AML-193 (cell line): ENCODE measurements at places on chromosomes 2 and 18.

DNA sequence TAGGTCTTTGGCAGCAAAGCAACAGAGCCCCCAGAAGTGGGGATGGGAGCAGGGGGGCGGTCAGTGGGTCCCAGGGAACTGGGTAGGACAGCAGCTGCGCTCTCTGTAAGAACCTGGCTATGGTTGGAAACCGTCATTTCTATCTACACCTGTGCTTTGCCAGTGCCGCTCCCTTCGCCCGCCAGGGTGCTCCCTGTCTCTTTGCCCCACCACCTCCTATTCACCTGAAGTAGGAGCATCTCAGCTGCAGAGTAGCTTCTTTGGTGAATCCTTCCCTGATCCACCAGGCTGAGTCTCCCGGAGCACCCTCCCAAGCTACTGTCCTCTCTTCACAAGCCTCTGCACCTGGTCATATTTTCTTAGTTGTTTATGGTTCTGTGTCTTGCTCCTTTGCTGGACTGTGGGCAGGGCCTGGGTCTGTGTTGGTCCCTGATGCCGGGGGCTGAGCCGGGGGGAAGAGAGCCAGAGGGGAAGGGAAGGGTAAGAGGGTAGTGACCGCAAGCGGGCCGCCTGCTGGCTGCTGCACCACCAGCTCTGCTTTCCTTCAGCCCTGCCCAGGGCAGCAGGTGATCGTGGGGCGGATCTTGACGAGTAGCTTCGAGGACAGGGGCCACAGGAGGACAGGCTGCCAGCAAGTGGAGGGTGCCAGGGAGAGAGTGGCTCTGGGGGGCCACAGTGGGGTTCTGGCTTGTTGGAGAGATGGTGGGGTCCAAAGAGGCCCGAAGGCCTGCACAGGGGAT is 45.2 kb downstream of the INPP5D start:
- DNase-seq: no peak

GRCh38 chr2:17616405-17616804 is 75.9 kb downstream of the VSNL1 start:
- no peak for DNase-seq

- DNase-seq: no peak
These were observed 155.5 kb downstream of the IKZF2 start for GRCh38 chr2:212995920-212996319.

DNA sequence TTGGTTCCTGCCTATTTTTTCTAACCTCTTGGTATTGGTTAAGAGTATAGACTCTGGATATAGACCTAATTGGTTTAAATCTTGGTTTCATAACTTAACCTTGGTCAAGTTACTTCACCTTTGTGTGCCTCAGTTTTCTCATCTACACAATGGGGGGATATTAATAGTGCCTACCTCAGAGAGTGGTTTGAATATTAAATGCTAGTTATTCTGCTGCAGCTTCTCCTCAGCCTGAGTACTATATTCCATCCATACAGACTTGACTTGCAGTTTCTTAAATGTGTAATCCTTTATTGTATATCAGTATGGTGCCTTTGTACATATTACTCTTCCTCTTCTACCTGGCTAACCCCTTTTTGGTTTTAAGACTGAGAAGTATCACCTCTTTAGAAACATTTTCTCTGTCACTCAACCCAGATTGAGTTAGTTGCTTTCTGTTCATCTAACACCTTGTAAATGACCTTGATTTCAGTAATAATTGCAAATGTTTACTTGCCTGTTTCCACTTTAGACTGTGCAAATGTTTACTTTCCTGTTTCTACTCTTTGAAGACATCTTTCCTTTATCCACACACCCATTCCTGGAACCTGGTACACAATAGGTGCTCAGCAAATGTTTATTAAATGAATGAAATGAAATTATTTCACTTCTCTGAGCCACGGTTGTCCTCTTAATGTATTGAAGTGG is 6.6 kb downstream of the ACVR2A start:
- no peak for DNase-seq

- no peak for DNase-seq
These were observed 315.9 kb upstream of the UBE2E3 start for GRCh38 chr2:180664507-180664906.

DNA sequence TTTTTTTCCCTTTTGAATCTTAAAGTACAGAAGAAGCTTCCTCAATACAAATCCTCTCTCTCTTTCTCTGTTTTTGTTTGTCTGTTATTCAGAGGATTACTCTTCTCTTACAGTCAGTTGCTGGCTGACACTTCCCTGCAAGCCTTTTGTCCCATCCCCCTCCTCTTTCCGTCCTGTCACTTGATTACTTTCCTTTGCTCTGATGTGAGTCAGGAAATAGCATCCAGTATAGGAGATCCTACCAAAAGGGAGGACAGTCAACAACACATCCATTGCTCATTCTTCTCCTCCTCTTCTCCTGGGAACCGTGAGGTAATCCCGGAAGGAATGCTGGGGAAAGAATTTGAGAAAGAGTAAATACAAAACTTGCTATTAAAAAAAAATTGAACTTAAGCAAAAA is 79.3 kb upstream of the SCN7A start:
- DNase-seq: no peak
